ENCODE measurements at places on chromosomes 1 and 21.

GRCh38 chr21:44290327-44291077, 4.8 kb downstream of the AIRE start:
- DNase-seq = no peak

DNA sequence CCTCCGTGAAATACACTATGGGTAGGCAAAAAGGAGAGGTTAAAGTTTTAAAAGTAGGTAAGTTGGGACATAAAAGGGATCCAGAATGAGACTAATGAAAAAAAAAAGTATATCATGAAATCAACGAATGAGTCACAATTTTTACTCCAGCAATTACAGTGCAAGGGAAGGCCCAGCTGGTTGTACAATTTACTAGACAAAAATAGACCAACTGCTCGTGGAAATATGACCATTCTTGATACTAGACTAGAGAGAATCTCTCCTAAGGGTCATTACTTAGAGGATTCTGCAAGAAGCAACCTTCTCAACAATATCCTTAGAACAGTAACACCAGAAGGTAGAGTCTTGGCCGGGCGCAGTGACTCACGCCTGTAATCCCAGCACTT, 55.1 kb upstream of the EFHD2 start:
- no peak for DNase-seq

DNA sequence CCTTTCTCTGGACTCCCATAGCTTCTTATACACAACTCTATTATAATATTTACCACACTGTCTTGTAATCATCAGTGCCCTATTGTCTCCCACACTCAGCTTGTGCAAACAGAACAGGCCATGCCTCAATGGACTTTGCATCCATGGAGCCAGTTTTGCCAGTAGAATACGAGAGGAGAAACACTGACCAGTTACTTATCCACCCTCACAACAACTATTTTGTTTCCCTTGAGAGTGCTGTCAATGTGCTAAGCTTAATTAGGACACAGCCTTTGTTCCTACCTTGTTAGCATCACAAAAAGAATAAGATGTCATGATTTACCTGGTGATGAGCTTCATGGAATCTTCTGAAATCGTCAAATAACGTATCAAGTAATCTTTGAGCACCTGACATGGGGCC, 18.1 kb upstream of the LRRC52 start:
- DNase-seq = no peak

DNA sequence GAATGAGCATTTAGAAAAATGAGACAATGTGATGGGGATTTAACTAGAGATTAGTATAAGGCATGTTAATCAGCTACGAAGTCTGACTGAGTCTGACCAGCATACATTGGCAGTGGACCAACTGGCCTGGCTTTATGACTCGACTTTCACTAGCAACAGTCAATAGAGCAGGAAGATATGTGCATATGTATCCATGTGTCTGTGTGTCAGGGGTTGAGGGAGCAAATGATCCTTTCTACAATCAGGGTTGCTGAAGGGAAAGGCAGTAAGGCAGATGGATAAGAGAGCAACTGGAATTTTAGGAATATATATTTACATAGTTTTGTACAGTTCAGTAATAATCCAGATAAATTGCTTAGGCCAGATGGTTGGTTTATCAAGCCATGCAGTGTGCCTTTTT, 645.6 kb downstream of the PLA2G4A start:
- DNase-seq = no peak

DNA sequence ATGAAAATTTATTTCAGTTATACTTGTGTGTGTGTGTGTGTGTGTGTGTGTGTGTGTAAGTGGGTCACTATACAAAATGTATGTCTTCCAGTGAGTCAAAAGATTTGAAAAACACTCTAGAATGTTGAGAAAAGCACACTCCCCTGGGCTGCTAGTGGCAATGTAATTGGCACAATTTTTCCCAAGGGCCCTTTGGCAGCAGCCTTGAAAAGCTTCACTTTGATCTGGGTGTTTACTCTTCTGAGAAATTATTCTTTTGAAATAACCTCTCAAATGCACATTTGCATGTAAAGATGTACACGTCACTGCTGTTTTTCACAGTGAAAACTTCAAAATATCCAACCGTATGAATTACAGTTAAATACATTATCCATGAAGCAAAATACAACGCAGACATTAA, 22.1 kb upstream of the SLC44A3 start:
- DNase-seq = no peak

DNA sequence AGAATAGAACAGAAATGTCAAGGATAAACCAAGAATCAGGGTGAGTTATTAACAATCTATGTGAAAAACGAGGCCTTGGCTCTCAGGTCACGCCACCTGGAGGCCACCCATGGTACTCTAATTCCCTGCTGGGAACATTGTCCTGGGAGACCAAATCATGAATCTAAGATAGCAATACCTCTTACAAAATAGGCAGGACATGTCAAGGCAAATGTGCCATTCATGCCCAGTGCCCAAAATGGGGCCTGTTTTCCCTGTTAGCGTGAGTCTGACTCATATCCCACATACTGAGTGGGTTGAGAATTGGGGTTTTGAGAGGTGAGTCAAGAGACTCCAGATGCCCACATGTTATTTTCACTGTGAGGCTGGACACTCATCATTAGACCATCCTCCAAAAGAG, 380.8 kb downstream of the HHIPL2 start:
- no peak for DNase-seq

GRCh38 chr1:53393325-53393792, 65.5 kb upstream of the LRP8 start:
- DNase-seq = peak; percentile 48

DNA sequence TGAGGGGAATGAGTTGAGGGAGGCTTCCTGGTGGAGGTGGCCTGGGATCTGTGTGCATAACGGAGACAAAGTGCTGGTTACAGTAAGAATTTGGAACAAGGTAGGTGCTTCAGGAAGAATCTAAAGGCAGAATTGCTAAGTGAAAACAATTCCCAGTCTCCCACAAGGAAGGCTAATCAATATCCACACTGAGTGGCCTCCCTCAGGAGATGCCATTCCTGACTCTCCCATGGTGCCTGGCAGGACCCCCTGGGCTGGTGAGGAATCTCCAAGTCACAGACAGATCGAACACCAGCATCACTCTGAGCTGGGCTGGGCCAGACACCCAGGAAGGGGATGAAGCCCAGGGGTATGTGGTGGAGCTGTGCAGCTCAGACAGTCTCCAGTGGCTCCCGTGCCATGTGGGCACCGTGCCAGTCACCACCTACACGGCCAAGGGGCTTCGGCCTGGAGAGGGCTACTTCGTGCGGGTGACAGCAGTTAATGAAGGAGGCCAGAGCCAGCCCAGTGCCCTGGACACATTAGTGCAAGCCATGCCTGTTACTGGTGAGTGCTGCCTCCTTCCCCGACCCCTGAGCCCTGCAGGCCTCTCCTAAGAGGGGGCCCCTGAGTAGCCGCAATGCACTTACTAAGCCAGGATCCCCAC, 30.7 kb downstream of the IGFN1 start:
- no peak for DNase-seq

All from stimulated activated CD8-positive, alpha-beta memory T cell treated with anti-CD3 and anti-CD28 coated beads, Interleukin-7, amount 100 ng/mL, for 1 hour (primary cell).